CD4-positive, alpha-beta T cell treated with Interleukin-1 beta for 1 hour (primary cell): ENCODE measurements at places on chromosomes 12 and 14.

GRCh38 chr14:104322531-104323366 is 184.4 kb downstream of the KIF26A start:
- no peak for DNase-seq

GRCh38 chr14:74637178-74637550 is 25.1 kb upstream of the LTBP2 start:
- no peak for DNase-seq

GRCh38 chr12:90917431-90917830 is 37.5 kb downstream of the CCER1 start:
- no peak for DNase-seq

- DNase-seq = no peak
These were observed at the start of gene KRT75 for GRCh38 chr12:52434081-52434733. TSS of gene KRT75 (minus strand) at chr12:52434371. CDS start at chr12:52434304, 67 bp downstream.

GRCh38 chr12:109497675-109498074 is 20.2 kb downstream of the UBE3B start:
- DNase-seq = no peak

GRCh38 chr12:97300431-97300830 is 162.2 kb upstream of the RMST start:
- DNase-seq = no peak

- DNase-seq = no peak
These were observed 37.7 kb upstream of the DUSP6 start for GRCh38 chr12:89389755-89390661.

DNA sequence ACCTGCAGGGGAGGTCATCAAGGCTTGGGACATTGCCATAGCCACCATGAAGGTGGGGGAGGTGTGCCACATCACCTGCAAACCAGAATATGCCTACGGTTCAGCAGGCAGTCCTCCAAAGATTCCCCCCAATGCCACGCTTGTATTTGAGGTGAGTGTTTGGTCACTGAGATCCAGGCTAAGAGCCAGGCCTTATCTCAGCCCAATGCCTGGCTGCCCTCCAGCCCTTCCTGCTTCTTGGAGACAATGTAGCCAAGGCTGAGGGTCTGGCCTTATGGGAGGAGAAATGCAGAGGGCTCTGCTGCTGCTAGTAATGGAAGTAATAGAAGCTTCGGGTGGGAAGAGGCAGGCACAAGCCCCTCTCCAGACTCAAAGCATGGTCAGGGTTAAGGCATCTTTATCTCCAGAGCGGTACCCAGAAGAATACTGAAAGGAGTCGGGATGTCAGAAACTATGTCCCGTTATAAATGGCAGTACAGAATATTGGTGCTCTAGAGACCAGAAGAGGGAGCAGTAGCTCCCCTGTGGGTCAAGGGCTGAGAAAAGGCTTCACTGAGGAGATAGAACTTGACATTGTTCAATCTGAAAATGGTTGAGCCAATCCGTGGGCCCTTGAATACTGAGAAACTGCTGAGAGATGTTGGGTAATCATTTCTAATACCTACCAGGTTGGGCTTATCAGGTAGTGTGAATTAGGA is 3.1 kb downstream of the FKBP4 start:
- DNase-seq = no peak

GRCh38 chr14:103026988-103027387 is 30.4 kb downstream of the CDC42BPB start:
- no peak for DNase-seq
